H54 (cell line): ENCODE measurements at places on chromosomes 1 and 21.

GRCh38 chr1:185996211-185996610 lies 262.0 kb downstream of the HMCN1 start:
- DNase-seq: no peak

- no peak for DNase-seq
Measured at GRCh38 chr1:22777388-22778057, 66.9 kb downstream of the EPHB2 start.

- DNase-seq: no peak
Measured at GRCh38 chr1:27161594-27161993, 6.7 kb upstream of the SLC9A1 start.

DNA sequence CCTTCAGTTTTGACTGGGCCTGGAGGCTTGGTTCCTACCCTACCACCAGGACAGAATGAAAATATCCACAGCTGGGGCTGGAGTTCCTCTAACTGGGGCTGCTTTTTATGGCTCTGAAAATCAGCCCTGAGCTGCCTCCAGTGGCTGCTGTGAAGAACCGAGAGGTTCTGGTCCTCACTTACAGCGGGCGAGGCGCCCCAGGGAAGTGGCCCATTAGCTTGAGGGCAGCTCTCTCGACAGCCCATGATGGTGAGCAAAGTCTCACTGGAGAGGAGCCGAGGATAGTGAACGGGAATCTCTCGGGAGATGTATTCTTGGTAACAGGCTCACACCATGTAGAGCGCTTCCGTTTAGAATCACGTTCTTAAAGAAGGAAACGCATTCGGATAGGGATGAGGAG lies 459.7 kb downstream of the KIF26B start:
- DNase-seq: no peak

DNA sequence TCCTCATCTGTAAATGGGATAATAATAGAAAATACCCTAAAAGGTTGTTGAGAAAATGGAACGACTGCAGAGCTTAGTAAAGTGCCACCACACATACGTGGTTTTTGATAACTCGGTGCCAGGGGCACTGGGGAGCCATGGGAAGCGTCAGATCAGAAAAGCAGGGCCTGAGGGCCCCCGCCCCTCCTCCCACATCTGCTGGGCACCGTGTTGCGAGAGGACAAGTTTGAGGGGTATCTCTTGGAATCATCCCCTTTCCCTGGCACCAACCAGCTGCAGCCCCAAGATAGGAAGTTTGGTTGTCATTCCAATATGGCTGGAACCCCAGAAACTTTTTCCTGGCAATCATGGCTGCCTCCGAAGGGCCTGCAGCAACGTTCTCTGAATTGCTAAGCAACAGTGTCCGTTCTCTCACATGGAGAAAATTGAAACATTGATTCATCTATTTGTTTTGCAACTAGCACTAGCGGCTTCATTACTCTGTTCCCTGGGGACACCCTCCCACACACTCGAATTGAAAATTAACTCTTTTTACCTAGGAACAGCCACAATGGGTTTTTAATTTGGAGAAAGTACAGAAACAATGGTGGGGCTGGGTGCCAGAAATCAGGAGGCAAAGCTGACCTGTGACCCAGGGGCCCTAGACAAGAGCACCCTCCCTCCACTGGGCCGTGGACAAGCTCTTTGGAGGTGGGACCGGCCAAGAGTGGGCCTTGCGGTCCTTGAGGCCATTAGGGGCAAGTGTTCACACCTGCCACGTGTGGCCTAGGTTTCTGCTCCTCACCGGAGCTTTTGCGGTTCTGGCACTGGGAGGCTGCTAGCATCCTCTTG lies 190.0 kb upstream of the VAMP3 start:
- DNase-seq: no peak

- no peak for DNase-seq
Measured at GRCh38 chr1:179146911-179147310, 65.0 kb downstream of the TOR3A start.
